GM12892 (cell line): ENCODE measurements at places on chromosomes 11 and 22.

DNA sequence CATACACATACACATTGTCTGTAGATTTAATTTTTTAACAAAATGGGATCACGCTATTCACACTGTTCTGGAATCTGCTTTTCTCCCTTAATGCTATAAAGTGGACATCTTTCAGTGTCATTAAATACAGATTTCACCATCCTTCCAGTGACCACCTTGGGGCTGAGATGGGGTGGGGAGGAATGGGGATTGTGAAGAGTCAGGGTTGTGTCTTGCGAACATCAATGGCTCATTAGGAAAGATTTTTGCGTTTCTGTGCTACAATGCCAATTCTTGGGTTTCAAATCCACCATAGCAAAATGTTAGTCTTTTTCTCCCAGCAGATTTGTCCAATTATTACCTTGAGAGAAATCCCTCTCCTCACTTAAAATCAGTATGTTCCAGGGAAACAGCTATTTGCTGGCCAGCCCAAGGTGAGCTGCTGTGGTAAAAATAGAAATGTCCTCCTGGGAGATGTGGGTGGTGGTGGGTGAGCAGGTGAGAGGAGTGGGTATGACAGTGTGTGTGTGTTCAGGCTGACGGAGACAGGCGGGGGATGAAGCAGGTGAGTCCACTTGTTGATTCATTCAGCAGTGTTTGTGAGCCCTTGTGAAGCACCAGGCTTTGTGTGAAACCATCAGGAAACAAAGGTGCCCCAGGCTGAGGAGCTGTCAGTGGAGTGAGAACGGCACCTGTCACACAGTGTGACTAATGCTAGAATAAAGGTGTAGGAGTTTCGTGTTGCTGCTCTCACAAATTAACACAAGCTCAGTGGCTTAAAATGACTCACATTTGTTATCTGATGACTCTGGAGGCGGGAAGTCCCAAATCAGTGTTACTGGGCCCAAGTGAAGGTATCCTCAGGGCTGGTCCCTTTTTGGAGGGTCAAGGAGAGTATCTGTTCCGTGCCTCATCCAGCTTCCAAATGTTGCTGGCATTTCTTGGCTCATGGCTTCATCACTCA is 1.7 kb upstream of the CBX6 start:
- DNase-seq = no peak

GRCh38 chr11:122068141-122068540 is 47.9 kb downstream of the BLID start:
- DNase-seq = no peak

GRCh38 chr22:48335442-48336139 is 1492.1 kb downstream of the BRD1 start:
- no peak for DNase-seq

GRCh38 chr11:103798446-103798845 is 238.0 kb upstream of the DDI1 start:
- DNase-seq = no peak

DNA sequence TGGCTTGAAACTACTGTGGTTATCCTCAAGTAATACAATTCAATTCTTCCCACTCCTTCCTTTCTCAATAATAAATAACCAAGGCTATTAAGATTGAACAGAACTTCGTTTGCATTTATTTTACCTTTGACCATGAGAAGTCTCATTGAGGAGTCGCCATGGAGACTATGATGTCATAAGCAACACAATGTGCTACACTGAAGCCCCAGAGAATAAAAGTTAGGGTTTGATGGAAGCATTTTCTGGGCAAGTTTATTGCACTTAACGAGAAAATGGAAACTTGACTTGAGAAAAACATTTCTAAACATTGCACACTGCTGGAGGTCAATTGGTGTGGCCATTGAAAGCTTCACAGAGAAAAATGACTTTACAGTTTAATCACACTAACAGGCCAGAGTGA is 121.5 kb downstream of the FAM76B start:
- no peak for DNase-seq

GRCh38 chr11:90805172-90805571 is 582.3 kb upstream of the CHORDC1 start:
- DNase-seq = no peak

DNA sequence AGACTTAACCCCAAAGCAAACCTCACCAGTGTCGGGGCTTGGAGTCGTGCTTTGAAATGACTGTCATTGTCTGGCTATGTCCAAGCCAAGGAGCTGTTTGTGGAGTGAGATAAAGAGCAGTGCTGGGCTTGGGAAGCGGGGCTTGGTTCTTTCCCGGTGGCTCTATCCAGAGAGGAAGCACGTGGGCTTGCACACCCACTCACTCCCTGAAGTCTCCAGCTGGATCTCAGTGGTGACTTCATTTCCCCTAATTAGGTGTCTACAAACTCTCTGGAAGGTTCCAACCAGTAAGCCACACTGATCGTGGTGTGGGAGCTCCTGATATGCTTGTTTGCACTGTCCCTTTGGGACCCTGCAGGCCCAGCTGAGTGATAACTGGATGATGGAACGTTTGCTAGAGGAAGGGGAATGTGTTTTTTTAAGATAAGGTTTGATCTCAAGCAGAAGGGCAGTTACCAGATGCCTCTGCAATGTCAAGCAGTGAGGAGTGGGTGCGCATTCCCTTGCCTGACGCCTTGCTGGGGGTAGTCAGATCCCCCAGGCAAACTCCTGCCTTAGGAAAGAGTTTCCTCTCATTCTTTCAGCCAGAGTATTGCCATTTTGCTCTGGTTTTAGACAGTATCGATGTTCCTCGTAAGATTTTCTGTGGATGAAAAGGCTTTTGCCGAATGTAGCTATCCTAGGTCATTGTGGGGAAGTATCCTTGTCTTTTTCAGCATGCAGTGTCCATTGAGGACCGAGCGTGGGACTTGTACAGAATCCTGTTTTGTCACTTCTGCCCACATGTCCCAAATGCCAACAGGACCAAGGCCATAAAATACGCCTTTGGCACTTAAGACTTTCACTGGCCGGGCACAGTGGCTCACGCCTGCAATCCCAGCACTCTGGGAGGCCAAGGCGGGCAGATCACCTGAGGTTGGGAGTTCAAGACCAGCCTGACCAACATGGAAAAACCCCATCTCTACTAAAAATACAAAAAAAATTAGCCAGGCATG is 90.9 kb downstream of the MICAL2 start:
- no peak for DNase-seq

DNA sequence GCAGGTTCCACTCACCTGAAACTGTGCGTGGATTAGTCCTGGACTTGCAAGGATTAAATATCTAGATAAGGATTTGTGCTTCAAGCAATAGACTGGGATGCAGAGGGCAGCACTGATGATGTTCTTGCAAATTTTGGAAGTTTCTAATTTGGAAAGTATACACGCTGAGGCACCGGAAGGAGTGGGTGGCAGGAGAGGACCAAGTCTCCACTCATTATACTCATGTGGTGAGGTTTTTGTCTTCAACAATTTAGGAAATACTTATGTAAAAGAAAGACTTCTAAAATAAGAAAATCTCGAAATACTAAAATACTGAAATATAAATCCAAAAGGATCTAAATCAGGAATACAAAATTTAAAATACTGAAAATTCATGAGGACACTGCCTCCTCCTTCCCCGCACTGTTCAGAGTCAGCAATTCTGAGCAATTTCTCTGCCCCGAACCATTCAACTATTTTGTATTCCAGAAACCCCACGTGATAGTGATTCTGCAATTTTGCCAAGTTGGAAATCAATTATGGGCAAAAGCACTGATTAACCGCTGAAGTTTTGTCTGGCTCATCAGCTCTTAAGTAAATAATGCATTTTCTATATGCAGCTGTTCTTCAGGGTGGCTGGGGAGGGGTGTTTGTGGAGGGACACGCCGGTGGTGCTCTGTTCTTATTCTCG is 47.0 kb upstream of the CLMP start:
- no peak for DNase-seq

GRCh38 chr11:33885338-33886005 is 6.4 kb downstream of the LMO2 start:
- DNase-seq = no peak

- no peak for DNase-seq
Observed at GRCh38 chr22:44371741-44372525, 59.2 kb upstream of the SHISAL1 start.

- DNase-seq = no peak
Observed at GRCh38 chr11:29159552-29160465, 857.0 kb downstream of the KCNA4 start.

DNA sequence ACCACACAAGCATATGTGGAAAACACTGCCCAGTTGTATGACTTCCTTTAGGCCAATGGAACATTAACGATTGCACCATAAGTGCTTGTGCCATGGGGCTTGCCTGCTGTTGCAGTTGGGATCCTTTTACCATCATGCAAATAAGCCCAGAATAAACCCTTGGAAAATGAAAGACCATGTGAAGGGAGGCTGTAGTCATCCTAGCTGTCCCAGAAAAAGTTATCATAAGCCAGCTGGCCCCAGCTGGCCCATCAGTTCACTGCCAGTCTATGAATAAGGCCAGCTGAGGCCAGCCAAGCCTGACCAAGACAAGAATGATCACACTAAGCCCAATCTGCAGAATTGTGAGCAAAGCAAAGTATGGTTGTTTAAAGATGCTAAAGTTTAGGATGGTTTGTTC is 253.9 kb upstream of the ARHGAP20 start:
- DNase-seq = no peak
